Dermis microvascular lymphatic vessel endothelial cell (primary cell): ENCODE measurements at places on chromosomes 3 and 15.

DNA sequence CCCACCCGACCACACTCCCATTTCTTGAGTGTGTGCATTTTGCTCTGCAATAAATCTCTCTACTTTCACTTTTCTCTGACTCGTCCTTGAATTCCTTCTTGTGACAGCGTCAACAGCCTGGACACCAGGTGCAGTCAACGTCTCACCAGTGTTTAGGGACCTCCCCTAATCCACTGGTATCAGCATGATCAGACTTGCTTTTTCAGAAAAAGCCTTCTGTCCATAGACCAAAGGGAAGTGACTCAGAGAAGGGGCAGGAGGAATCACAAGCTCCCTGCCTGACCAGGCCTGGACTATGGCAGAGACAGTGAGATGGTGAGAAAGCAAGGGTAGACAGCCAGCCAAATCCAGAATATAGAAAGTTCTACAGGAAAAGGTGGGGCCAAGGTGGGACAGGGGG lies 15.5 kb downstream of the CCR5 start:
- peak; percentile 82 for DNase-seq

GRCh38 chr3:47512416-47513124 lies 942 bp downstream of the ELP6 start:
- DNase-seq, result no peak

- no peak for DNase-seq
Observed at GRCh38 chr15:93985925-93986324, 245.4 kb upstream of the MCTP2 start.

GRCh38 chr3:67292356-67293121 lies 294.4 kb downstream of the KBTBD8 start:
- DNase-seq, result peak; percentile 2

DNA sequence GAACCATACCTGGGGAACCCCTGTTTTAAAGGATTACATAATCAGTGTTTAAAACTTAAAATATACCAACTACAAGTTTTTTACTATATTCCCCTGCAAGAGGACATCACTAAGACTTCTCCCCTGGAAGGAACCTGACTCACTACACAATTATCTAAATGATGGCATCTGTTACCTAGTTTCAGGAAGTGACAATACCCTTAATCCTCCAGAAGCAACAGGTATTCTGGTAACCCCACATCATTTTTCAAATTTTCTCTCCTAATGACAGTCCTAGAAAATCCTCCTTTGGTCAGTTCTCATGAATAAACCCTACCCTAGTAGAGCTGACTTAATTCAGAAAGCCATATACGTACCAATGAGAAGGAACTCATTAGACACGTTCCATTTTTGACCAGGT lies 78.4 kb downstream of the RFX7 start:
- DNase-seq, result no peak

DNA sequence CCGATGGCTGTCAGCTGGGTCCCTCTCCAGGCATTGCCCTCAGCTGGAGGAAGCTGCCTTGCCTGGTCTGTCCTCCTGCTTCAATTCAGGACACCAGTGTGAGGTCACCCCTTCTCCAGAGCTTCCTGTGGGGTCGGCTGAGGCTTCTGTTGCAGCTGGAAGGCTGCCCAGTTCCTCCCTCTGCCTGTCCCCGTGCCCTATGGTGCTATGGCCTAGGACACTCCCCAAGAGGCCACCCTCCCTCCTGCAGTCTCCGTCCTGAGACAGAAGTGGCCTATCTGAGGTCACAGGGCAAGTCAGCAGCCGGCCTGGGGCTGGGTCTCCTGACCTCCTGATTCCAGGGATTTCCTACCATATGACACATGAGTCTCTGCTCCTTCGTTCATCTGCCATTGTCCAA lies 57.9 kb downstream of the RASGRF1 start:
- no peak for DNase-seq

GRCh38 chr3:61989681-61990080 lies 383.7 kb downstream of the FEZF2 start:
- DNase-seq, result no peak

DNA sequence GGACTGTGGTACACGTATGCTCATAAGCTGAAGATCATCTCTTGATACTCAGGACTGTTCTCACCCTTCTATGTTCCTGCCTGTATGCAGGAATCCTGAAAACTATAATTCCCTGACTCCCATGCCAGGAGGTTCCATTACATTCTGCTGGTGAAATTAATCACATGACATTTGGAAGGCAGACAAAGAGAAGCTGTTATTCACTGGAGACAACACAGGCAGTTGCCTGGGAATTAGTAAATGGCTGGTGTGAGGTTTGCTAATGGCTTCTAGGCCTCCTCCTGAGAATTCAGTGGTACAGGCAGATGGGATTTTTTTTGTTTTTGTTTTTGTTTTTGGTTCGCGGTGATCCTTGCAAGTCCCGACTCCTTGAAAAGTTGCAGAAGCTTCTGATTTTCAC lies 91.4 kb downstream of the CTNNB1 start:
- no peak for DNase-seq
